ENCODE measurements at places on chromosomes 7 and 10.

DNA sequence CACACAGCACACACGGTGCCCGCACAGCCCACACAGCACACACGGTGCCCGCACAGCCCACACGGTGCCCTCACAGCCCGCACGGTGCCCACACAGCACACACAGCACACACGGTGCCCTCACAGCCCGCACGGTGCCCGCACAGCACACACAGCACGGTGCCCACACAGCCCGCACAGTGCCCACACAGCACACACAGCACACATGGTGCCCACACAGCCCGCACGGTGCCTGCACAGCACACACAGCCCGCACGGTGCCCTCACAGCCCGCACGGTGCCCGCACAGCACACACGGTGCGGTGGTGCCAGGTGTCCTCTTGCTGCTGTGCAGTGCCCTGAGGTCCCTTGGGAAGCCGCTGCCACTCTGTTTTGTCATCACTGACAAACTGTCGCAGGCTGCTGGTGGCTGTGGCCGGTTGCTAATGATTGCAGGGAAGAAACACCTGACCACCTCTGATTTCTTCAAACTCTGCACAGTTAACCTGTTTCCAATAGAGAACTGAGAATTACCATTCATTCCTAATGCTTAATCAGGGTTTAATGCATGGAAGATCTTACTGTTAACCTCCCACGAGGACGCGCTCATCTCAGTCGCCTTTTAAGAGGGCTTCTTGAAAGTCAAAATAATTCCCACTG is 66.9 kb downstream of the GLRX3 start:
- no peak for DNase-seq

GRCh38 chr10:113983552-113983951 is 60.1 kb upstream of the ADRB1 start:
- no peak for DNase-seq

DNA sequence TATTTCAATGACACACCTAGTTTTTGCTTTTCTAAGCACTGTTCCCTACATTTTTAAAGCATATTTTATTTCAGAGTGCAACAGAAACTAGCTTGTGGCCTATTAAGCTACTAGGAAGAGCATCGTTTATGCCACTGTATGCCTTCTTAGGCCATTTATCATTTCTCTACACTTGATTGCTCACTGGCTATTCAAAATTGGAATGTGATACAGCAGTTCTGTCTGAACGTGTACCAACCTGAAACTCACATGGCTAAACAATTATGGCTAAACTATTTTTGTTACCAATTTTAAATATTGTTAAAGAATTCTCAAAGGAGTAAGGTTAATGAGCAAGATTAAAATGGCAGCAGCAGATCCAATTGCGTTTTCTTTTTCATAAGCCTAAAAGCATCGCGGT is 105.2 kb downstream of the GSAP start:
- no peak for DNase-seq

GRCh38 chr7:86469680-86470295 is 173.9 kb upstream of the GRM3 start:
- peak; percentile 80 for DNase-seq

- DNase-seq = peak; percentile 25
Observed at GRCh38 chr10:49329146-49329505, 30.2 kb downstream of the C10orf71 start.

- DNase-seq = peak; percentile 45
Observed at GRCh38 chr10:102642736-102643335, 1.4 kb upstream of the TRIM8 start.

- DNase-seq = no peak
Observed at GRCh38 chr7:15593382-15593781, 31.6 kb upstream of the AGMO start.

DNA sequence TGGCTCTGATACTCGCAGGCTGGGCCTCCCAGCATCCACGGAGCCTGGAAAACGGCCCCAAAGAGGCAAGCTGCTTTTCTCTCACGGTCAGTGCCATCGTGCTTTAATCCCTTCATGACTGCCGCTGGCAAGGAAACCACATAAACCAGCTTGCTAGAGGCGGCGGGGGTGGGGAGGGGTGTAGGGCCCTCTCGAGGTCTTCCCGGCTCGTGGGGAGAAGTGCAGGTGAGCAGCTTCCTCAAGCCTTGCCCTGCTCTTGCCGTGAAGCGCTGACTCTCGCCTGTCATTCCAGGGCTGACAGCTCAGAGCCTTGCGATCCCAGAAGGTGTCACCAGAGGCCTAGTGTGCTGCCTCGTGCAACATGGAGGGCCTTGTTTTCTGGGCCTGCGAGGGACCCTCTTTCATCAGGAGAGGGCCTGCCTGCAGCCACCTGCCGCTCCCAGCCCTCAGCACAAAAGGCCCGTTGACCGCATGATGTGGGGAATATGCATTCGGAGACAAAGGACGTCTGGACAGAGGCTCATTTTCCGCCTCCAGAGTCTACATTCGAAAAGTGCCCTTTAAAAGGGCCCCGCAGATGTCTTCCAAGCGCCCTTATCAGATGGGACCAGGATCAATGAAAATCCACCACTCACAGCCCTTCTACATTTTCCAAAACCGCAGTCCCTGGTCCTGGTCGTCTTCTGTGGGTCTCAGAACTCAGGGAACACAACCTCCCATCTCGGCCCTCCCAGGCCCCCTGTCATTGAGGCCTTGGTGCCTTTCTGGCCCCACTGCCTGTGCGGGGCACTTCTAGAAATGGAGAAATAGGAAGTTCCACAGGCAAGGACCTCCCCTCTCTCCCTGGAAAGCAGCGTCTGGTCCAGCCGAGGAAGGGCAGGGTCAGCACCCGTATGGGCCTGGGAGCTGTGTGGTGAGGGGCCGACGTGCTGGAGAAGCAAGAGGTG is 58.7 kb downstream of the ZRANB1 start:
- DNase-seq = no peak

GRCh38 chr7:2886900-2887299 is 42.8 kb upstream of the GNA12 start:
- DNase-seq = peak; percentile 84

DNA sequence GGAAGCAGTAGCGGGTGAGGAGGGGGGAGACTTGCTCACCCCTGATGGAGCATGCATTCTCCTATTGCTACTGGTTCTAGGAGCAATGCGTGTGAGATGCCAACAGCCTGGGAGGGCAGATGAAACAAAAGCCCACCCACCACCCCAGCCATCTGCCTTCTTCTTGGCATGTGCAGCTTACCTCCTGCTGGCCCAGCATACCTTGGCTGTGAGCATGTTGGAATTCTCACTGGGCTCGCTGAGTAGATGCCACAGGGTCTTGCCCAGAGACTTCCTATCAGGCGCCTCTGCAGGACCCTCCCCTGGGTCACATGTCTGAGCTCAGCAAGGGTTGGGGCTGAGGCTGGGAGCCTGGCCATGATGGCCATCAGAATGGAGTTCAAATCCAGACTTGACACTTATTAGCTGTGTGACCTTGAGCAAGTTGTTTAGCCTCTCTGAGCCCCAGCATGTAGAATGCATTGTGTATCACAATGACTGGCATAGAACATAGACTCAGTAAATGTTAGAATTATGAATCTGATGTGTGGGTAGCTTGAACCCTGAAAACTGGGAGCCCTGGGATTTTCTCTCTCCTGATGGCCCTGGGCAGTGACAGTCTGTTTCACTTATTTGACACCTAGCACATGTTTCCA is 38.2 kb downstream of the CDH23 start:
- no peak for DNase-seq

GRCh38 chr7:92674379-92674778 is 84.2 kb upstream of the FAM133B start:
- DNase-seq = no peak

- no peak for DNase-seq
Observed at GRCh38 chr10:89887406-89887805, 186.0 kb downstream of the KIF20B start.

DNA sequence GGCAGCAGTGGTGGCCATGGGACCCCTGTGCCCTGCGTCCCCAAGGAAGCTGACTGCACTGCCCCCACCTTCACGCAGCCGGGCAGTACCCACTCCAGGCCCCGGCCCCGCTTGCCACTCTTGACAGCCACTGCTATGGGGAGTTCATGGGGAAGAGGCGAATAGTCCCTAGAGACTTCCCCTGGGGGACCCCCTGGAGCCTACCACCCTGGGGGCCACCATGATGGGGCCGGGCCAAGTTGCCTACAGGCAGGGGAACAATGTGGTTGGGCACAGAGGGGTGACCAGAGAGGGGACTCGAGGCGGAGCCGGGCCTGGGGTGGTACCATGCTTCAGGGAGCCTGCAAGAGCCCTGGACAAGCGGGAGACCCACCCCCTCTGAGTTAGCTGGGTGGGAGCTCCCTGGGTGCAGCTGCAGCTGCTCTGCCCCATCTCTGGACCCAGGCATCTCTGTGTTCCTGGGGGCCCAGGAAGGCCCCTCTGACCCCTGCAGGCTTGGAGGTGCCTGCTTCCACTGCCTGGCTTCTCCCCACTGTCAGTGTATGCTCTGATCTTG is 567.6 kb downstream of the GRM8 start:
- DNase-seq = no peak

DNA sequence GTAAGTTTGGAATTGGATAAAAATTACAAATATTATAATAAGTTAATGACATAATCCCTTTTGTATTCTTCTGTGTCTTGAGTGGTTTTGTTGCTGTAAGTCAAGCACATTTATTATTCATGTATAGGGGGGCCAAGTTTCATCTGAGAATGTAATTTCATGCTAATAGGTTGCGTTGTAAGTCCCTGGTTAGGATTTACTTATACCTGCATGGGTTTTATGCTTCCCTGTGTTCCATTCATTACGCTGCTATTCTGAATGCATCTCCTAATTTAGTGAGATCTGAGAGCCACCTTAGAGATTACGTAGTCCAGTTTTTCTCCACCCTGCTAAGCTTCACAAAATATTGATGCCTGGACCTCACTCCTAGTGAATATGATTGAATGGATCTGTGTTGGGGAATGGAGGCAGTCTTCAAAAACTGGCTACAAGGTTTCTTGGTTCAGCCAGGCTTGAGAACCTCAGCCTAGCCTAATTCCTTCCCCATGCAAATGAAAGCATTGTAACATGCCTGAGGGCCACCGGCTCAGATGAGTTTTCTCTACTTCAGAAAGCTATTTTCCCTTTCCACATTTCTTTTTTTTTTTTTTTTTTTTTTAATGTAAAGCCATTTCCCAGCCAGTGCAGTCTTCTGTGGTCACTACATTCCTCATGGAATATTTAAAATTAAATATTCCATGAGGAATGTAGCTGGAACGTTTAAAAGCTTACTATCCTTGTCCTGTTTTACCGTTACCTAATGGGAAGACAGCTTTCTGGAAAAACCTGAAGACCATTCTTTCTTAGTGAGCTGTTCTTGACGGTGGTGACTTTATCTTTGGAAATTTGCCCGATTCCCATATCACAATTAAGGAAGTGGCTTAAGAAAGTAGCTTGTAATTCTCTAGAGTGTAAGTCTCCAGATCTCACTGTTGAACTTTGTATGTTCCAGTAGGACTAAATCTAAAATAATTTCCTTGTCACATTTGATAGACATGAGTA is 16.0 kb downstream of the PAPSS2 start:
- DNase-seq = peak; percentile 39

GRCh38 chr7:153301936-153302335 is 542.4 kb downstream of the ACTR3B start:
- DNase-seq = no peak

DNA sequence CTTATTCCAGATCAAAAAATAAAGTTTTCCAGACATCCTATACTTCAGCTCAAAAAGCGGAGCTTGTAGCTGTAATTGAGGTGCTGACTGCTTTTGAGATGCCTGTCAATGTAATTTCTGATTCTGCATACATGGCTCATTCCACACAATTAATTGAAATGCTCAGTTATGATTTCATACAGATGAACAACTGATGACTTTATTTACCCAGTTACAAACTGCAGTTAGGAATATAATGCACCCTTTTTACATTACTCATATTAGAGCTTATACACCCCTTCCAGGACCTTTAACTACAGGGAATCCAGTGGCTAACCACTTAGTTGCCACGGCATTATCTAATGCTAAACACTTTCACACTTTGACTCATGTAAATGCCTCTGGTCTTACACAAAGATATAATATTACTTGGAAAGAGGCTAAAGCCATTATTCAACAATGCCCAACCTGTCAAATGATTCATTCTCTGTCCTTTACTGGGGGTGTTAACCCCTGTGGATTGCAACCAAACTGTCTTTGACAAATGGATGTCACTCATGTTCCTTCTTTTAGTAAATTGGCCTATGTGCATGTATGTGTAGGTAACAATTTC is 147.3 kb downstream of the ZNF33B start:
- DNase-seq = no peak

DNA sequence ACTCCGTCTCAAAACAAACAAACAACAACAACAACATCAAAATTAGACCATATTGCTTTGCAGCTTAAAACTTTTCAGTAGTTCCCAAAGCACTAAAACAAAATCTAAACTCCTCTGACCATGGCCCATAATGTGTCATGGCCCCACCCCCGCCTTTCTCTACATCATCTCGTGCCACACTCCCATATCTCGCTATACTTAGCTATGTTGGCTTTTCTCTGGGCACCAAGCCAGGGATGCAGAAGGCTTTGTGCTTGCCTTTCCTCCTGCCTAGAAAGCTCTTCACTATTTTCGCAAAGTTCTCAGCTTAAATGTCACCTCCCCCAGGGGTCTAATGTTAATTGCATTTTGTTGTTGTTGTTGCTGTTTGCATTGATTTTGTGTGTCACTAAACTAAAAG is 15.1 kb upstream of the SLC16A12 start:
- DNase-seq = no peak

DNA sequence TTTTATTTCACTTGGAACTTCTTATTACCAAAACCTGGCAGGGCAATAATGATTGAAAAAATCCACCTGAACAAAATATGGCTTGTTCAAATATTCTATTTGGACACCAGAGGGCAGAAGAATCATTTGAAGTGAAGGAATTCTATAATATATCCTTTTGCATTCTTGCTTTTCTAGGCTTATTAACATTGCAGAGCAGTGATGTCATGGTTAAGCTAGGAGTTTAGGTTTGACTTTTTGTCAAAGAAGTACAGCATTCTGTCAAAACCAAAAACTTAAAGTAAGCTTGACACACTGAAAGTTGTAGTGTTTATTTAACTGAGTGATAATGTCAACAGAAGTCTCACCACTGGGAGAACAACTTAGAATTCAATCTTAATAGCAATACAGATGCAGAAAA is 156.0 kb downstream of the SEMA3D start:
- DNase-seq = peak; percentile 35

- DNase-seq = no peak
Observed at GRCh38 chr10:112954974-112955581, 5.0 kb downstream of the TCF7L2 start.

DNA sequence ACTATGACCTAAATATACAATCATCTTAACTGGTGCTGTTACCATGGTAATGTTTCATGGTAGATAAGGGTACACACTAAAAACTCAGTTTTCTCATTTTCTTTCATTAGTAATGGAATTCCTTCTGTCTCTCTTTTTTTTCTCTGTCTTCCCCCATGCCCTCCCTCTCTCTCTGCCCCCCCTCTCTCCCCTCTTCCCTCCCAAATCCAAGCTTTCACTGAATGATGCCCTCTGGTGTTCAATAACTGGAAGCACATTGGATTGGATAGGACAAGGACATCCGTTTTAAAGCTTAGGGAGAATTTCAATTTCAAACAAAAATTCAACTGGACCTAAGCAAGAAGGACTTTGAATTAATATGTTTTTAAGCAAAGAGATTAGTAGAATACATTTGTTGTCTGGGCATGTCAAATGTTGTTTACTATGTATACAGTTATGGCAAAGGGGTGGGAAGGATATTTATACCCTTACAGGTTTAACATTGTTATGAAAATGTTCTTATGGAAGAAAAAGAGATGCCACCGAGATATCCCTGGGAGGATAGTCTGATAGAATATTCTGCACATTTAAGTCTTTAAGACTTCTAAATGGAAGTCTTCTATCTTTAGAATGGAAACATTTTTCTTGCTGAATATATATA is 6.1 kb downstream of the CHRM2 start:
- no peak for DNase-seq

- no peak for DNase-seq
Observed at GRCh38 chr10:36018996-36019395, 376.9 kb upstream of the FZD8 start.

All from suppressor macrophage treated with lipopolysaccharide for 4 hours (primary cell).